Left renal cortex interstitium (tissue), 4 donors: ENCODE measurements at places on chromosomes 16 and 17.

DNA sequence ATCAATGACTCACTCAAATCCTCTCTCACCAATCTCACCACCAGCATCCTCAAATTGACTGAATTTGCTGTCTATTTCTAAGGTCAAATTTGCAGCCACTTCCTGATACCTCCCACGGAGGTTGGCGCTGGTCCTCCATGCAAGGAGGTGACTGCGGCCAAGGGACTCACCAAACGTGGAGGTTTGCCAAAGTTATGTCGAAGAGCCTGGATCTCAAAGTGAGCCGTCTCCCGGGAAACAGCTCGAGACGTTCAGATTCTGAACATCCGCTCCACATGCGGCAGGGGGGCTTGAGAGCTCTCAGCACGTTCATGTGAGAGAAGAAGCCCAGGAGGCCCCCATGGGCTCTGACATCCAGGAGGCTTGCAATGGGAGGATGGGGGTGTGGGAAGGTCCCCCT, 22.6 kb downstream of the LGALS3BP start:
- no peak for DNase-seq

DNA sequence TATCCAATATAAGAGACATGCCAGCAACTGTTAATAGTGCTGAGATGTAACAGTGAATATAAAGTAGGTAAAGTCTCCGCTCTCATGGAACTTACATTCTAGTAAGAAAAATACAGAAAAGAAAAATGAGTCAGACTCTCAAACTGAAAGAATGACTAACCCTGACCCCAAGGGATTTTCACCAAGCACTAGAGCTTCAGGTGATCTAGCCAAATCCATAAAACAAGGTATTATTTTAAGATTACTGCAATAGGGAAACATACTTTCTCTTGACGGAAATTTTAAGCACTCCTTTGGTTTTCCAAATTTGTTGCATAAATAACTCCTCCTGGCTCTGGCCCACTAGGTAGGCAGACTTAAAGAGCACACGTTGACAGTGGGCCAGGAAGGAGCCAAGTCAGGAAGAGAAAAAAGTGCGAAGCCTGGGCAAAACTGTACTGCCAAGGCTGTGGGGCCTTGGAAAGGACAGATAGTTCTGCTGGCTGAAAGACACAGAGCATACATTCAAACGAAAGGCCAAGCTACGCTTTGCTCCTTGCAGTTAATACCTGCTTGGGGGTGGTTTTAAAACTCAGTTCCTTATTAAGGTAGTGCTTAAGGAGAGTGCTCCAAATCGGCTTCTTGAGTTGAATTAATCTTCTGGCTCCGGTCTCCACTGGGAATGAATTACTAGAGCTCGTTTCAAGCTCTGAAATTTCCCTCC, 1.4 kb downstream of the GOT2 start:
- no peak for DNase-seq

GRCh38 chr17:20954794-20955193, 88.0 kb downstream of the USP22 start:
- DNase-seq, result no peak

DNA sequence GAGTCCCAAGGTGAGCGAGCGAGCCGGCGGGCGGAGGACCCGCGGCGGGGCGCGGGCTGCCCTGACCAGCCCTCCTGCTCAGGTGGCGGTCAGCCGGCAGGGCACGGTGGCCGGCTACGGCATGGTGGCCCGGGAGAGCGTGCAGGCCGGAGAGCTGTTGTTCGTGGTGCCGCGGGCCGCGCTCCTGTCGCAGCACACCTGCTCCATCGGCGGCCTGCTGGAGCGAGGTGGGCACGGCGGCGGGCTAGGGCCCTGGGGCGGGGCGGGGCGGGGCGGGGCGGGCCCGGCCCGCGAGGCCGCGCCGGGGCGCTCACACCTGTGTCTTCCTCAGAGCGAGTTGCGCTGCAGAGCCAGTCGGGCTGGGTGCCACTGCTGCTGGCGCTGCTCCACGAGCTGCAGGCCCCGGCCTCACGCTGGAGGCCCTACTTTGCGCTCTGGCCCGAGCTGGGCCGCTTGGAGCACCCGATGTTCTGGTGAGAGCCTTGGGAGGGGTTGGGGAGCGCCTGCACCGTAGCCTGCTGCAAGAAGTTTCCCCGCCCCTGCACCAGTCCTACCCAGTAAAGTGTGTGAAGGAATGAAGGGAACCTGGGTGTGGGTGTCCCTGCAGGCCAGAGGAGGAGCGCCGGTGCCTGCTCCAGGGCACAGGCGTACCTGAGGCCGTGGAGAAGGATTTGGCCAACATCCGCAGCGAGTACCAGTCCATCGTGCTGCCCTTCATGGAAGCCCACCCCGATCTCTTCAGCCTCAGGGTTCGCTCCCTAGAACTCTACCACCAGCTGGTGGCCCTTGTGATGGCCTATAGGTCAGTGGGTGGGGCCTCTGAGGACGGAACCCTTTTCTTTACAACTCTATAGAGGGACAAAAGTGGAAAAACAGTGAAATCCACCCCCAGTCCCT, 802 bp downstream of the SETD6 start:
- no peak for DNase-seq

DNA sequence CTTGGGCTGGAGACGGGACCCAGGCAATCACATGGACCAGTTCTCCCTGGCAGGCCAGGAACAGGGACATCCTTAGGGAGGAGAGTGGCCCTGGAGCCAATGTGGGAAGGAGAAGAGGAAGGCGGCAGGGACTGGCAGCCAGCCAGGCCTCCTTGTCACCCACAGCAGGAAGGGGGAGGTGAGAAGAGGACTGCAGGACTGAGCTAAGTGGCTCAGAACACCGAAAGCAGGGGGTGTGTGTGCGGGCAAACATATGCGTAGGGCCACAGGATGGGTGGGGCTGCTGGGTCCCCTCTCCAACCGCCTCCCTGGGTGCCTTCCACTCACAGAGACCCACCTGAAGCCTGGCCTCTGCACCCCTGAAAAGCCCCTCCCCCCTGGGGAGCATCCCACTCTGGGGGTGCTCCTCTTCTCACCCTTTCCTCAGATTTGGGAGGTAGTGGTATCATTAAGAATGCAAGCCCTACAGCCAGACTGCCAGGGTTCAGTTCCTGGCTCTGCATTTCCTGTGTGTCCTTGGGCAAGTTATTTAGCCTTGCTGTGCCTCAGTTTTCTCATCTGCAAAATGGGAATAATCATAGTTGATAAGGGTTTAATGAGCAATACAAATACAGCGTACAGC, 8.1 kb downstream of the PNMT start:
- DNase-seq, result no peak

DNA sequence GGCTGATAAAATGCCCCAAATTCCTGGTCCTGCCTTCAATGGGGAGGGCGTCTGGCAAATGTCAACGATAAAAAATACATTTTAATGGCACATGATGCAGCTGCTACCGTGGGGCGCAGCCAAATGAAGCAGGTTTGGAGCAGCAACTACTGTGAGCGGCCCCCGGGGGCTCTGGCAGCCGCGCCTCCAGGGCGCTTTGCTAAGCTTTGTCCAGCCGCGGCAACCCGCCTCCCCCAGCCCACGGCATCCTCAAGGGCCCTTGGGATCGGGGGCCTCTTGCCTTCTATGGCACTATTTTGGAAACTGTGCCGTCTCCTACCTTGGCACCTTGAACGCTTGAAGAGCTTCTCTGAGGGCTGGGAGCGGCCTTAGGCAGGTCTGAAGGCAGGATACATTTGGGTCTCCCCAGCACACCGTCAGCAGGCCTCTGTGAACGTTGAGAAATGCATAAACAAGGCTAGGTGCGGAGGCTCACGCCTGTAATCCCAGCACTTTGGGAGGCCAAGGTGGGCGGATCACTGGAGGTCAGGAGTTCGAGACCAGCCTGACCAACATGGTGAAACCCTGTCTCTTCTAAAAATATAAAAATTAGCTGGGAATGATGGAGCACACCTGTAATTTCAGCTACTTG, 25.1 kb downstream of the TBX4 start:
- no peak for DNase-seq

DNA sequence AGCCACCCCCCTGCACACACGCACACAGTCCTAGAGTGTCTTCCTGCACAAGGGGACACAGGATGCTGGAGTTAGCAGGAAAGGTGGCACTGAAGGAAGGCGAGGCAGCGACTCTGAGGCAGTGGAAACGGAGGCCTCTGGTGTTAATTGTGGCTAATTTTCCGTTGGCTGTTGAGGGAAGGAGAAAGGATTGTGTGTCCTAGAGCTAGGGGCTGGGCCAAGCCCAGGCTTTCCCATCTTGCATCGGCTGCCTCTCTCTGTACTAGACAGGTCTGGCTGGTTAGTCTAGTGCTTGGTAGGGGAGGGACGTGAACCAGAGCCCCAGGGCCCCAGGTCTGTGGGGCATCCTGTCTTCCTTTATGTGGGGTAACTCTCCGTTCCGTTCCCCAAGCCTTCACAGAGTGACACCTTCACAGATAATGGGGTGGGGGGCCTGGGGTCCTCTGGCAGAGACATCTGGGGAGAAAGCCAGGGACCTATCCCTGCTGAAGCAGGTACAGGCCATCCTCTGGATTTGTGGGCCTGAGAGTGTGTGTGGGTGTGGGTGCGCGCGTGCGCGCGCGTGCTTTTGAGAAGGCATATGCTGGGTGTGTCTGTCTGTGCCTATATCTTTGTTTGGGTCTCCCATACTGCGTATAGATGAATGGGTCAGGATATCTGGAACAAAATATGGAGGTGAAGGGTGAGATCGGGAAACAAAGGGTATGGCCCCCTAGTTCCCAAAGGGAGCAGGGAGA, at the start of gene CHD3:
TSS of gene CHD3 (plus strand) at position 606 of the 737 bp plus-strand sequence. CDS start 212 bp downstream, outside the sequence.
- DNase-seq, result no peak

DNA sequence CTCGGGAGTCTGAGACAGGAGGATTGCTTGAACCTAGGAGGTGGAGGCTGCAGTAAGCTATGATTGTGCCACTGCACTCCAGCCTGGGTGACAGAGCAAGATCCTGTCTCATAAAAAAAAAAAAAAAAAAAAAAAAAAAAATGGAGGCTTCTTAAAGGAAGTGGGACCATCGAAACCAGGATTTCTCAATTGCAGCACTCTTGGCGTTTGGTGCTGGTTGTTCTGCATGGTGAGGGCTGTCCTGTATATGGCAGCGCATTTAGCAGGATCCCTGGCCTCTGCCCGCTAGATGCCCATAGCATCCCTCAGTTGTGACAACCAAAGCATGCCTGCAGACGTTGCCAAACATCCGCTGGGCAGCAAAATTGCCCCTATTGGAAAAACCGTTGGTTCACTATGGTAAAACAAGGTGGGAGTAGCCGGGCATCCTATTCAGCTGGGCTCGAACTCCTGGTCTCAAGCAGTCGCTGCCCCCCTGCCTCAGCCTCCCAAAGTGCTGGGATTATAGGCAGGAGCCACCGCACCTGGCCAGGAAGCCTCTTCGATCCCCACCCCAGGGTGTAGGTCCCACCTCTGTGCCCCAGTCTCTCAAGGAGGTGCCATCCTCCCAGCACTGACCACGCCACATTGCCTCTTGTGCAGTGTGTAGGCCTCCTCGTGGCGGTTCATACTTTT, 6.5 kb upstream of the NPIPB7 start:
- no peak for DNase-seq

- no peak for DNase-seq
These were observed 167.1 kb downstream of the HAPSTR1 start for GRCh38 chr16:9258423-9259051.

GRCh38 chr16:11201498-11202259, 54.3 kb downstream of the SOCS1 start:
- no peak for DNase-seq

DNA sequence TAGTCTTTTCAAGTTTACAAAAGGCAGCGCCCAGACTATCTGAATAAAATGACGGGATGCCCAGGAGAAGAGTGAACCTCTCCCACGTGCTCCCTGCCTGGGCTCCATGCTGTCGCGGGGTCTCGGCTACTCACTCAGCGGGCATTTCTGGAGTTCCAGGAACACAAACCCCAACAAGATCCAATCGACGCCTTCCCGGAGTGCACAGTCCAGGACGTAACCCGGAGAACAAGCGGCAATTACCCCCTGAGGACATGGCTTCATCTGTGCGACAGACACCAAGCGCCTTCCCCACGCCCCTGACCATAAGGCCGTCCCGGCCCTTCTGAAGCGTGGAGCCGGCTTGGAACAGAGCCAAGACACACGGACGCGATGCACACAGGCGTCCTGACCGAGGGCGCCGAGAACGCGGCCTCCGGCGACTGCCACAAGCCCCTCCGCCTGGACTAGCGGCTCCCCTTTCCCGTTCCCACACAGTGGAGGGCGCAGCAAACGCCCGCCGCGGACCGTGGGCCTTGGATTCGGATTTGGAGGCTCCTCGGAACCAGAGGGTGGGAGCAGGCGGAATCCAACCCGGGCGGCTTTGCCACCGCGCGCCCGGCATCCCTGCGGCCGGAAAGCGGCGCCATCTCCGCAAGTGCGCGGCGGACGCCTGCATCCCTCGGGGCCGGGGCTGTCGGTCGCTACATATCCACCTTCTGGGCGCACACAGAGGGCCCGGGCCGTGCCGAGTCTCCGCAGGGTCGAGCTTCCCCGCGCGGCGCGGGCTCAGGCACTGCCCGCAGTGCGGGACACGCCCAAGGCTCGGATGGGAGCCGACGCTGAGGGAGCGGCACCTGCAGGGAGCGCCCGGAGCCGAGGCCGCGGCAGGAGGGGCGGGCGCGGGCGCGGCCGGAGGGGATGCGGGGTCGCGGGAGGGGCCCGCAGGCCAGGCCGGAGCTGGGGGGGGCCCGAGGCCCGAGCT, 725 bp downstream of the ABCA3 start:
- no peak for DNase-seq

DNA sequence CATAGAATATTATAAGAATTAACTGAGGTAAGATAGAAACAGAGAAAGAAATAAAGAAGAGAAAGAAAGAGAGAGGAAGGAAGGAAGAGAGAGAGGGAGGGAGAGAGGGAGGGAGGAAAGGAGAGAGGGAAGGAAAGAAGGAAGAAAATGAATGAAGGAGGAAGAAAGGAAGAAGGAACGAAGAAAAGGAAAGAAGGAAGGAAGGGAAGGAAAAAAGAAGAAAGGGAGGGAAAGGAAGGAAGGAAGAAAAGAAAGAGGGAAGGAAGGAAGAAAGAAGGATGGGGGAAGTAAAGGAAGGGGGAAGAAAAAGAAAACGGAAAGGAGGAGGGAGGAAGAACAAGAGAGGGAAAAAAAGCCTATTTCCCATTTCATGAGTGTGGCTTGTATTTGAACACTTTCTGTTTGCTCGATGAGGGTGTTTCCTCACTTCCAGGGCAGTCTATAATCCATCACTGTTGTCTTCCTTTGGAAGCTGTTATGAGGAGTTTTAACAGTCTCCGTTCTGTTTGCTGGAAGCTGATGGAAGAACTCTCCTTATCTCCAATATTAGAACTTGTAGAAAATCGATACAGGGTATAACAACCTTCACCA, 402.4 kb downstream of the TMEM114 start:
- no peak for DNase-seq

GRCh38 chr16:4803401-4803844, 990 bp upstream of the ROGDI start:
- DNase-seq, result no peak

GRCh38 chr17:50632637-50633036, 2.0 kb upstream of the ABCC3 start:
- DNase-seq, result no peak
